ENCODE measurements at places on chromosomes 11 and 22. TPM values are rescaled to one million over a fixed set of nuclear protein-coding genes. Genes with fewer than 3 reads are reported as not detected.

DNA sequence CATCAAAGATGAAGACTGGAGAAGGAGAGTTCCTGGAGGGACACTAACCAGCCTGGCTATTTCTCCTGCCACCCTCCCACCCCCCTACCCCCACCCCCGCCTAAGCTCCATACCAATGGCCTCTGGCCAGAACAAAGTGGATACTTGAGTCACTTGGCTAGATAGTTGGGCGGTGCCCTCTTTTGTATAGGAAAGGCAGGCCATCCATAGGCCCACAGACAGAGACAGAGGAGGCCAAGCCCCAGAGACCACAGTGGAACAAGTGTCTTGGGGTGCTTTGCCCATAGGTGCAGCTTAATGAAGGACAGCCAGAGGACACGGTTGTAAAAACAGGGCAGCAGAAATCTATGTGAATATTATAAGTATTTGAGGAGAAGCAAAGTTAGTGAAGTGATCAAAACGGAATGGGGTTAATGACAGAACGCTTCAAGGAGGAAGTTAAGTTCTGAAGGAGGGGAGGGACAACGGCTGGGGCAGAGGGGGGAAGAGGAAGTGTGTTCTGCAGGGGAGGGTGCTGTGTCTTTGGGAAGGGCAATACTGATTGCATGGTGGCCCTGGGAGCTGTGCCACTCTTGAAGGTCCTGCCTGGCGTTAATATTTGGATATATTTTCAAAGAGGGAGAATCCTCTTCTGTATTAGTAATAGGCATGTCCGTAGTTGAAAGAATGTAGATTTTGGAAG, 32.7 kb downstream of the FLI1 start:
- H3K4me1 ChIP-seq: peaks cover 85% of the 10 kb centered on the region
- H3K4me3 ChIP-seq: peak overlapping the region; percentile 70
- H3K27me3 ChIP-seq: no peaks in the 10 kb centered on the region
- H3K36me3 ChIP-seq: peaks cover 5% of the 10 kb centered on the region

- H3K4me1 ChIP-seq: peaks cover 8% of the 10 kb centered on the region
- H3K4me3 ChIP-seq: no peak overlapping the region
- no peak overlapping the region for H3K27ac ChIP-seq
- DNase-seq: no peak
These were observed 16.0 kb downstream of the TRIM3 start for GRCh38 chr11:6457581-6458320.

- peak; percentile 83 for DNase-seq
- peak within 1 kb of the TSS; percentile 96 for H3K27ac ChIP-seq
- peaks cover 22% of the 10 kb centered on the region for H3K27me3 ChIP-seq
- H3K36me3 ChIP-seq: no peaks in the 10 kb centered on the region
These were observed at the start of gene ALKBH3 for GRCh38 chr11:43880640-43881159. Gene ALKBH3 (plus strand): TSS chr11:43880831. CDS start chr11:43882653, 1,822 bp downstream.

The PTPRCAP gene
- total RNA-seq: 170 TPM

GRCh38 chr11:75839851-75840250, 24.8 kb downstream of the UVRAG start:
- no peak overlapping the region for H3K27ac ChIP-seq
- no peaks in the 10 kb centered on the region for H3K27me3 ChIP-seq
- H3K4me3 ChIP-seq: no peak overlapping the region
- DNase-seq: no peak
- peaks cover 5% of the 10 kb centered on the region for H3K36me3 ChIP-seq
